Stimulated activated CD8-positive, alpha-beta memory T cell treated with anti-CD3 and anti-CD28 coated beads, Interleukin-15, amount 100 ng/mL, for 48 hours (primary cell): ENCODE measurements at places on chromosomes 6 and 20.

- peak; percentile 68 for DNase-seq
These were observed 1.5 kb upstream of the STXBP5 start for GRCh38 chr6:147202516-147203310.

GRCh38 chr6:16286151-16286522, 47.8 kb downstream of the GMPR start:
- DNase-seq, result no peak

DNA sequence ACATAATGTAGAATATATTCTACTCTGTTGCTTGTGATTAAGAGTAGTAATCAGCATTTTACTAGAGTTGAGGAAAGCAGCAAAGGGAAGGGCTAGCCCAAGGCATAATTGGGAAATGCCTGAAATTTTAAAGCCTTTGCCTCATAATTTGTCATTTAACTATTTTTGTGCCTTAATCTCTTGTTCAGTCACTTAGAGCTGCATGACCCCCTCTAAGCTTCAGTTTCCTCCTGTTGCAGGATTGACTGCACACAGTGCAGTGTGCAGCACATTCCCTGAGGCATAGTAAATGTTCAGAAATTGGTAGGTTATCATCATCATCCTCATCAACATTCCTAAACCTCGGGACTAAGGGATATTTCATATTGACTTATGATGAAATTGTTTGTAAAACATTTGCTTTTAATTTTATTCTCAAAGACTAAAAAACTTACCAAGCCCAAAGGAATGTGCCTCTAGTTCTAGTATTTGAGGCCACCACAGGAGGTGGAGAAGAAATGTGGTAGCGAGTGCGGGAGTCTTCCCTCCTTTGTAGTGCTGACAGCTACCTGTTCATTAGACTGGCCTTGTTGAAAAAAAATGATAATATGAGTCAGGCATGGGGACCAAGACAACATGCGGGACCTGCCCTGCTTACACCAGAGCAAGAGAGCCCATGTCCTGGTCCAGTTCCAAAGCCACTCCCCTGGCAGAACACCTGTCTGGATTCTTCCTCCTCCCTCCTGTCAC, 14.8 kb upstream of the TENT5A start:
- DNase-seq, result no peak

GRCh38 chr6:108916026-108916686, 67.9 kb downstream of the ARMC2 start:
- no peak for DNase-seq

DNA sequence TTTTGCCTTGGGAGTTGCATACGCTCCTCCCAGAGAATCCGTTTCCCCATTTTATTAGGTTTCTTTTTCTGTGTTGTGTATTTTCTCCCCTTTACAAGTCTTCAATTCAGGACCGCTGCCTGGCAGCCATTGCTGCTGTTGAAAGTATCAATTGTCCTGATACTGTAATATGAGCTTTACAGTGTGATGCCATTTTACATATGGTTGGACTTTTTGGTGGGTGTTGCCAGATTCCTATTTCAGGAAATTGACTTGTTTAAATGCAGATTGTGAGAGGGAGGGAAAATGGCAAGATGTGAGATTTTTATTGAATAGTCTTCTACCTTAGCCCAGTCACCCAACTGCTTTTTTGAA, 1.2 kb downstream of the PANK2 start:
- no peak for DNase-seq

DNA sequence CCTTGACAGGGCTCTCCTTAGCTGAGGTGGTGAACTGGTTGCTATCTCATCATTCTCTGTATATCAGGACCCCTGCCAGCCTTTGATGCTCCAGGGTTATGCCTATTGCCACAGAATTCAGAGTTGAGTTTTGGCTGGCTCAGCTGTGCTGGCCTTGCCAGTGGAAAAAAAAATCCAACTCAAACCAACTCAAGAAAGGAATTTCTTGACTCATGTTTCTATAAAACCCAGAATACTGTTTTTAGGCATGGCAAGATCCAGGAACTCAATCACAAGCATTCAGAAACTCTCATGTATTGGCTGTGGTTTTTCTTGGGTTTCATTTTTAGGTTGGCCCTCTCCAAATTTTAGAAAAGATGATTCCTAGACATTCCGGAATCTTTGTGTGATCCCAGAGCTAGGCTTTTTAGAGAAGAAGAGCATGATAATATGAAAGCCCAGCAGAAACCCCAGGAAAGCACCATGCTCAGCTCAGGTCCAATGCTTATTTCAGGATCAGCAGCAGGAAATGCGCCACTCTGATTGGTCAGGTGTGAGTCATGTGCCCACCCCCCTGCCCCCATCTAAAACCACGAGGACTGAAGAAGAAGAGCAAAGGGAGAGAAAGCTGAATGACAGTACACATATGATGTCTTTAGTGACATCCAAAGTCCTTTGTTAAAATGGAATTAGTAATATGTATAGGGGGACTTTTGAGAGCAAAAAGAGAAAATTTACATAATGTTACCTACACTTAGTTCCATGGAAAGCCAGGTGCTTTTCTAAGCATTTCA, 122.9 kb downstream of the RNF144B start:
- DNase-seq, result no peak
